CD4-positive, CD25-positive, alpha-beta regulatory T cell (primary cell): ENCODE measurements at places on chromosomes 4 and X. TPM values are rescaled to one million over a fixed set of nuclear protein-coding genes. Genes with fewer than 3 reads are reported as not detected.

Gene ADH6
- not detected for total RNA-seq

Gene TMPRSS11B
- not detected for total RNA-seq

Gene CNGA1
- total RNA-seq: not detected

Gene RHOXF2B
- not detected for total RNA-seq

Gene OPRPN
- not detected for total RNA-seq

Gene PNMA6F
- total RNA-seq: not detected

Gene WDR1
- 326 TPM for total RNA-seq

Gene HMGB2
- 210 TPM for total RNA-seq

Gene LRCH2
- total RNA-seq: not detected

Gene TRIML2
- not detected for total RNA-seq

Gene FGFBP2
- 0.39 TPM for total RNA-seq

Gene RTL5
- total RNA-seq: 1.1 TPM

Gene IL15
- total RNA-seq: 2.3 TPM

GRCh38 chrX:78643874-78644273 is 15.3 kb downstream of the RTL3 start:
- DNase-seq: no peak

DNA sequence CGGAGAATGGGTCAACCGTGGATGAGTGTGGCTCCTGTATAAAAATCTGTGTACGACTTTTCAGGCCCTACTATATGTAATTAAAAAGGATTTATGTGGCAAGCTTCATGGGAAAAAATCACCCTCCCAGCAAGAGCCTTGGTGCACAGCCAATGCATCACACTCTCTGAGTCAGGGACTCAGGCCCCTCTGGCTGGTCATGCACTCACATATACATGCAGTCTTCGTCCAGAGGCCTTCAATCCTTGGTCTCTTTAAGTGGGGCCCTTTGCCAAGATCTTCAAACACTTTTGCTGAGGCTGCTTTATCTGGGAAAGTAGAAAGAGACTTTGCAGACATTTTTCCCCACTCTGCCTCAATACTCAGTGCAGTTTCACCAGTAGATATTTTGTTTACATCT is 311.4 kb upstream of the FSTL5 start:
- no peak for DNase-seq

GRCh38 chrX:107360788-107361360 is 88.6 kb upstream of the FRMPD3 start:
- no peak for DNase-seq

DNA sequence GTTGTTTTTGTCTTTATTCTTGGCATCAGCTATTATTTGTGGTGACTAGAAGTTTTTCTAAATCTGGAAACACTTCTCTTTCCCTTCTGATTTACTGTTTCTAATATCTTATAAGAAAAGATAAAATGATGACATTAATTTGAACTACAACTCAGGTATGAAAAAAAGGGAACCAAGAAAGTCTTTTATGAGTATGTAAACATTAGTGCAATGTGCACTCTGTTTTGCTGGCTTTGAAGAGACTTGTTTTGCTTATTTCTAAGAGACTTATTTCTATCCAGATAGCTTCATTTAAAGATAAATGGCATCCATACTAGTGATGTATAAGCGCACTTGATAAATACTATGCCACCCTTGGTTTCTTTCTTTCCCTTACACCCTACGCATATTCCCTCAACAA is 10.1 kb upstream of the AMBN start:
- no peak for DNase-seq

- DNase-seq: no peak
These were observed 8.0 kb upstream of the VAMP7 start for GRCh38 chrX:155873188-155873587.

DNA sequence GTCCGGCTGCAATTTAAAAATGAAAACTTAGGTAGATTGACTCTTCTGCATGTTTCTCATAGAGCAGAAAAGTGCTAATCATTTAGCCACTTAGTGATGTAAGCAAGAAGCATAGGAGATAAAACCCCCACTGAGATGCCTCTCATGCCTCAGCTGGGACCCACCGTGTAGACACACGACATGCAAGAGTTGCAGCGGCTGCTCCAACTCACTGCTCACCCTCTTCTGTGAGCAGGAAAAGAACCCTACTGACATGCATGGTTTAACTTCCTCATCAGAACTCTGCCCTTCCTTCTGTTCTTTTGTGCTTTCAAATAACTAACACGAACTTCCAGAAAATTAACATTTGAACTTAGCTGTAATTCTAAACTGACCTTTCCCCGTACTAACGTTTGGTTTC is 41.0 kb downstream of the MAP7D3 start:
- no peak for DNase-seq

GRCh38 chr4:147924604-147925412 is 192.9 kb downstream of the ARHGAP10 start:
- DNase-seq: peak; percentile 29

DNA sequence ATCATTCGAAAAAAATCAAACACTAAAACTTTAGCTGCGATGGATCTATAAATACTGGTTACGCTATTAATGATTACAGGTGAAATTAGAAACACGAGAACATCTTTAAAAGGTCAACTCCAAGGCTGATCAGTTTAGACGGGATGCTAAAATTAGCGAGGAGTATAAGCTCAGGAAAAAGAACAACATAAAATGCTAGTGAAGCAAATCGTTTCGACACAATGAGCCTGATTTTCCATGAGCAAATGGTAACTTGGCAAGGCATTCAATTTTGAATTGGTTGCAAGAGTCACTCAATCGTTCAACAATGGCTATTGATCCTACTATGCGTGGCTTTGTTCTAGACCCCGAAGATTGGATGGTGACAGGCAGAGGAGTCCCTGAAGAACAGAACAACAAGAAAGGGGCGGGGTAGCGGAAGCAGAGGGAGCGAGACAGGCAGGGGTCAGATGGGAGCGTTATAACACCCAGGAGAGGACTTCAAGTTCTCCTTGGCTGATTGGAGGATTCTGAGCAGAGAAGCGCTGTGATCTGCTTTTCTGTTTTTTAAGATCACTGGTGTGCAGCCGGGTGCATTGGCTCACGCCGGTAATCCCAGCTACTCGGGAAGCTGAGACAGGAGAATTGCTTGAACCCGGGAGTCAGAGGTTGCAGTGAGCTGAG is 146.5 kb downstream of the RBM47 start:
- no peak for DNase-seq

DNA sequence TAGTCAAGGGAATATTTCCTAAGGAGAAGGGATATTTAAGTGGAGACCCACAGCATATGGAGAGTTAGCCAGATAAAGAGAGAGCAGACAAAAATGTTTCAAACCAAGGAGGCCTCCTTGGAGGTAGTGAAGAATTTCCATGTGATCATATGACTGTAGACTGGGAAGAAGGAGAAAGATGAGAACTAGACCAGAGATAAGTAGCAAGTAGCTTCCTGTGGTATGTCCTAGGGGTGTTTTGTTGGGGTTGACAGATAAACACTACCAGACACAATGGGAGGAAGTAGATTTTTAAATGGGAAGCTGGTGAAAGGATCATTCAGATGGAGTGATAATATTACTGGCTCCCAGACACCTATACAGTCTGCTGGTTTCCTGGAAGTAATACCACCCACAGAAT is 13.6 kb downstream of the SYAP1 start:
- no peak for DNase-seq

GRCh38 chr4:169108303-169108702 is 98.2 kb upstream of the CBR4 start:
- DNase-seq: no peak

- DNase-seq: no peak
These were observed 417.8 kb upstream of the LCORL start for GRCh38 chr4:18439311-18439710.

DNA sequence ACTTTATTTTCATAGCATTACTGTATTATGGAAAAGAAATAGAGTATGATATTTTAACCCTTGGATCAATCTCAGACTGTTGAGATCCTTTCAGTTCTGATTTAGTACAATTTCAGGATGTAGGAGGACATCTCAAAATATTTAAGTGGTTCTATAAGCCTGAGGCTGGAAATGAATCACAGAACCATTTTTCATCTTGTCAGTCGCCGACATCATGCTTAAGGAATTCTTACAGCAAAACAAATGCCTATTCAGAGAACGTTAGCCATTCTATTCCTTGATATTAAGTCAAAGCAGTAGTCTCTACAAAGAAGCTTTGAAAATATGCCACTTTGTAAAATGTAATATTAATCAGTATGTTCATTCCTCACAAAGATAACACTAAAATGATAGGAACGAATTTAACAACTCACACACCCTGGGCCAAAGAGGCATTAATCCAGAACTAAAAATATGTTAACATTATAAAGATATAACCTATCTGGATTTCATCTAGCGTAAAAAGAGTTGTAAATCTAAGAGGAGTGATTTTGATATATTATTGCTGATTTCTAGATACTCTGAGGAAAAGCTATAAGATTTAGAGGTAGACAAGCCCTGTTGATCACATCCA is 152.0 kb downstream of the GASK1B start:
- DNase-seq: no peak

- no peak for DNase-seq
These were observed 54.6 kb upstream of the CLDN34 start for GRCh38 chrX:9912351-9913145.

DNA sequence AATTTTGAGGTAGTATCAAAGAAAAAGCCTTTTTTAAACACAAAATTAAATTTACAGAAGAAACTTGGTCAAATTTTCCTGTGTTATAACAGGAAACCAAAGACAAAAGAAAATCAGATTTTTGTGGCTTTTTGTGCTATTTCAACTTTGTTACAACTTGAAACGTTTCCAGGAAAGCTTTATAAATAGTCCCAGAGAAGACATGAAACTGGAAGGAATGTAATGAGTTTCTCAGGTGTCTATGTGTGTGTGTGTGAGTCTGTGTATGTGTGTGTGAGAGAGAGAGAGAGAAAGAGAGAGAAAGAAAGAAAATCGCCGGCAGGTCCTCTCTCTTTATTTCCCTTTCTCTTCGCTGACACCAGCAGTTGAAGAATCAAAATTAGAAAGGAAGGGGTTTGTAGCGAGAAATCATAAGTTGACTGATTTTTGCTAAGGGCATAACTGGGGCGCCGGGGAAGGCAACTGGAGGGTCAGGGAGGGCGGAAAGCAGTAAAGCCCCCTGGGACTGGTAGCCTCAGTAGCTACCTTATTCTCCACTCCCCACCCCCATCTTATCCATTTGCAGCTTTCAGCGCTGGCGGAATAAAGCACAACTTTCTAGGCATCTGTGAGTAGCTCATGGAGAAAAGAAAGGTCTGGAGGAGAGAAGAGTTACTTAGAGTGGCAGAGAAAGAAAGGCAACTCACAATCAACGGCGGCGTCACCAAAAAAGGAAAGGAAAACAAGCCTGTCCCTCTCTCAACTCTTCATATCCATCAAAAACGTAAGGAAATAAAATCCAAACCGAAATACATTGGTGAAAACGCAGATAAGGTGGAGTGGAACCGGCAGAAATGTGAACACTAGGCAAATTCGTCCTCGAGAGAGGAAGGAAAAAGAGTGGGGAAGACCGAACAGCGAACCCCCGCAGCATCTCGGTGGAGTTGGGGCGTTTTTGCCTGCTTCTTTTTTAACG is 1.3 kb downstream of the TMEM47 start:
- DNase-seq: no peak

GRCh38 chr4:76342803-76343202 is 36.3 kb downstream of the STBD1 start:
- DNase-seq: no peak

GRCh38 chrX:69291116-69291515 is 125.9 kb upstream of the PJA1 start:
- no peak for DNase-seq

GRCh38 chrX:71650333-71650969 is 16.9 kb upstream of the LOC101059915 start:
- peak; percentile 60 for DNase-seq

- no peak for DNase-seq
These were observed 508.1 kb upstream of the ARX start for GRCh38 chrX:25523574-25524540.

DNA sequence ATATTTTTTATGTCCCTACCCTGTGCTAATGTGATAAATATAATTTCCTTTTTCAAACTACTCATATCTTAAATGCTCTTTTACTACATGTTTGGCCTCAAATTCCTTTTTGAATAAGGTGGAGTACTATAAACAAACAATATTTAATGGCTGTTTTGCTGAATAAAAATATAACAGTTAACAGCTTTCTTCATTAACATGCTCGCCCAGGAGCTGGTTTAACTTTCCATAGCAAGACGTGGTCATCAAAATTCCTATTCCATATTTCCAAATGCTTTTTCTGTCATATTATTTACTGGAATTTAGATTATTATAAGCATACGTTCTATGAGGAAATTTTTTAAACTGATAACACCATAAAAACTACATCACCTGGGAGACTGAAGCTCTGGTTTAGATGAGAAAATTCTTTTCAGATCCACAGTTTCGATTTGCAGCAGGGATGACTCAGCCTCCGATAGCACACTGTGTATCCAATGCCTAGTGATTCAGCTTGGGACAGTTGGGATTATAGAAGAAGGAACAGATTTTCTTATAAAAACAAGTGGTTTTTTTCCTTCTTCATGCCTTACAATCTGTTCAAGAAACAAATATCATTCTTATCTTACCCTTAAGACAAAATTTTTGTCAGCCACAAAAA is 129.1 kb downstream of the FBXO8 start:
- no peak for DNase-seq
